ENCODE measurements at places on chromosomes 13 and 19.

DNA sequence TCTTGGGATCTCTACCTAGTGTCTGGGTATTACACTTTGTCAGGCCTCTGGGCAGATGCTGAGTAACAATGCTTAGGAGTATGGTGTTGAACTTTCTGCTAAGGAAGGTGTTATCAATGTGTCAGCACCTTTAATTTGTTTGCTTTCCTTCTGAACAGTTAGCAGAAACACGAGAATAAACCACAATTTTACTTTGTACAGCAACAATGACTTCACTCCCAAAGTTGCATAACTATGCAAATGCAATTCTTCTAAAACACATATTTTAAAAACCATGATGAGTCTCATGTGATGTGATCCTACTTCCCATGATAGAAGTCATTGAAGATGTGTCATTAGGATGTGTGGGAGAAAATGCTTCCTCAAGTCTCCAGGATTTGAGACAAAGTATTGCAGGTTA is 155.0 kb downstream of the POSTN start:
- DNase-seq: no peak

DNA sequence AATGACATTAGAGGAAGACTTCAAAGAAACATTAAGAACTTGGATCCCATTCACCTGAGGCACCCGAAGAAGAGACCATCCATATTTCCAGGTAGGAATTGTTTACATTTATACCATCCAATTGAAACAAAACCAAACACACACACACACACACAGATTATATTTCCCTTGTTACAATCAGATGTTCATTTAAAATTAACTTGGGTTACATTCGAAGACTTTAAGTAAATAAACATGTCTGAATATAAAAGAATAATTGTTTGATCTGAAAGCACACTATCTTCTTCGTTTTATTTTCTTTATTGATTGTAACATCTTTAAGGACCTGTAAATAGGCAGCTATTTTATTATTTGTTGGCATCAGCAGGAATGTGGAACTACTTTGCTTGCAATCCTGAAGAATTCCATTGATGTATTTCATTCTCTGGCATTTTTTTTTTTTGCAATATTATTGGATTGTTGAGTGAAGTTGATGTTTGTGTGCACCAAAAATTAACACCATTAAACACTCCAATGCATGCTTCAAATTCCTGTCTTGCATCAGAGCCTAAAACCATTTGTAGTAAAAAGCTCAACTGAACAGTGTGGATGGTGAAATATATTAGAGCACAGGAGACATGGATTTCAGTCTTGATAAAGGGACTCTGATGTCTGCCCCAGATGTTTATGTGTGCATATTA is 85.3 kb upstream of the FRY start:
- DNase-seq: no peak

DNA sequence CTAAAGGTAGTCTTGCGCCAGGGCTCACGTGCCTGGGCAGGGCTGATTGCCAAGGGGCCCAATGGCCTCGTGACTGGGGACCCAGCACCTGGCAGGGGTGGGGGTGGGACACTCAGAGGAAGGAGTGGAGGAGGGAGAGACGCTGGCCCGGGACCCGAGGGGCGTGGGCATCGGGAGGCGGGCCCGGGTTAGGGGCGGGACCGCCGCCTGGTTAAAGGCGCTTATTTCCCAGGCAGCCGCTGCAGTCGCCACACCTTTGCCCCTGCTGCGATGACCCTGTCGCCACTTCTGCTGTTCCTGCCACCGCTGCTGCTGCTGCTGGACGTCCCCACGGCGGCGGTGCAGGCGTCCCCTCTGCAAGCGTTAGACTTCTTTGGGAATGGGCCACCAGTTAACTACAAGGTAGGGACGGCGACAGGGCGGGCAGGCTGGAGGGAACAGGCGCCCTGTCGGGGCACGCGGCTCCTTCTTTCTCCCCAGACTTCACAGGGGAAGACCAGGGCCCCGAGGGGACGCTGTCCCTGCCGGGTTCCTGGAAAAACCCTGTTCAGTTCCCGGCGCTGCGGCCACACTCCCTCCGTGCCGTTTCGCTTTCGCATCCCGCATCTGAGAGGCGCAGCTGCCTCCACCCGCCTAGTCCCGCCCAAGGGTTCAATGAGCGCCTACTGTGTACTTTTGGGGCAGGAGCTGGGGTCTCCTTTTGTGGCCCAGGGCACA is at the start of gene IFI30:
Gene IFI30, plus strand, starts transcription at position 242 of the 717 bp plus-strand sequence. Its CDS starts 29 bp downstream, at position 271.
- DNase-seq: no peak

DNA sequence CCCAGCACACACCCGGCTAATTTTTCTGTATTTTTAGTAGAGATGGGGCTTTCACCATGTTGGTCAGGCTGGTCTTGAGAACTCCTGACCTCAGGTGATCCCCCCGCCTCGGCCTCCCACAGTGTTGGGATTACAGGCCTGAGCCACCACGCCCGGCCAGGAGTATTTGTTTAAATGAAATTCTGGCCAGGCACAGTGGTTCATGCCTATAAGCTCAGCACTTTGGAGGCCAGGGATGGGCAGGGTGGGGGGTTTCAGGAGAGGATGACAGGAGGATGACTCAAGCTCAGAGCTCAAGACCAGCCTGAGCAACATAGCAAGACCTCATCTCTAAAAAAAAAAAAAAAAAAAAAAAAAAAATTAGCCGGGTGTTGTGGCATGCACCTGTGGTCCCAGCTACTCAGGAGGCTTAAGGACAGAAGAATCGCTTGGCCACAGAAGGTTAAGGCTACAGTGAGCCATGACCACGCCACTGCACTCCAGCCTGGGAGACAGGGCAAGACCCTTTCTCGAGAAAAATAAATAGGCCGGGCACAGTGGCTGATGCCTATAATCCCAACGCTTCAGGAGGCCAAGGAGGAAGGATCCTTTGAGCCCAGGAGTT is 8.2 kb upstream of the DHDH start:
- no peak for DNase-seq

GRCh38 chr13:60386250-60386649 is 10.8 kb upstream of the TDRD3 start:
- no peak for DNase-seq

DNA sequence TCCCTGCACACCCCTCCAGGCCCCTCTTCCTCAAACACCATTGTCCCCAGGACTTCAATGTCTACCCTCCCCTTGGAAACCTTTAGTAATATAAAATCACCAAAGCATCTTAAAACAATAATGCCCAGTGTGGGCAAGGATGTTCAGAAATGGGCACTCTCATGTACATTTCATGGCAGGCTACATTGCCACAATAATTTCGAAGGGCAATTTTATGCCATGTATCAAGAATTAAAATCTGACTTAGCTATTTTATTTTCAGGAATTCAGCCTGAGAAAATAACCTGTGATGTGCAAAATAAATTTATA is 35.8 kb upstream of the IGSF23 start:
- no peak for DNase-seq

- DNase-seq: peak; percentile 56
These were observed at the start of gene ZNF677 for GRCh38 chr19:53254411-53255341. TSS of gene ZNF677 (minus strand) at chr19:53254873. CDS start at chr19:53251550, 3,323 bp downstream.

- no peak for DNase-seq
These were observed 104.5 kb downstream of the UGGT2 start for GRCh38 chr13:95948656-95949055.

DNA sequence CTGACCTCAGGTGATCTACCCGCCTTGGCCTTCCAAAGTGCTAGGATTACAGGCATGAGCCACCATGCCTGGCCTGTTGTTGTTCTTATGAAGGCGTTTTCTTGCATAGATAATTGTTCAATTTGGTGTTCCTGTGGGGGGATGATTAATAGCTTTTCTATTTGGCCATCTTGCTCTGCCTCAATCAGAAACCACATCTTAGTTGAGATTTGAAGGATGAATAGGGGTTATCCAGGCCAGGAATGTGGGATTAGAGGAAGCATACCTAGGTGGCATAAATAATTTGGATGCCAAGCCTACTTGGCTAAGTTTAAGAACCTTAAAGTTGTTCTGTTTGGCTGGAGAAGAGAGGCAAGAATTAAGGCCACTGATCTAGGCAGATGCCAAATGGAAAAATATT is 44.4 kb downstream of the CCNA1 start:
- no peak for DNase-seq

GRCh38 chr13:53150568-53150967 is 122.0 kb downstream of the OLFM4 start:
- no peak for DNase-seq

GRCh38 chr13:32446220-32446619 is 18.3 kb upstream of the N4BP2L1 start:
- no peak for DNase-seq

- no peak for DNase-seq
These were observed 61.4 kb upstream of the SLITRK1 start for GRCh38 chr13:83943530-83944279.

DNA sequence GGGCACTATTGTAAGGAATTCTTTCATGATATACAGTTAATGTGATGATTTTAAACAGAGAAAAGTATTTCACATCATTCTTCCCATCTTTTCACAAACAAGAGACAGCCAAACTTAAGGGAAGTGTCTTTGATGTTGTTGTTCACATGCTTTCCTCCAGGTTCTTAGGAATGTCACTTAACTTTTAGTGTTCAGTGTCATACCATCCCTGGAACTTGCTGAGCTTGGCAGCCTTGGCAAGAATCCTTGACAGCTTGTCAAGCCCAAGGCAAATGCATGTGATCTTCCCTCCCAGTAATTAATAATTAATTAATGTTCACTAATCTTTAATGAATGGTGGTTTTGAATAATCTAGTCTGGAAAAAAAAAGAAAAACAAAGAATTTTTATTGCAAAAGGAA is 727.9 kb upstream of the PRR20A start:
- DNase-seq: no peak

- DNase-seq: peak; percentile 58
These were observed at the start of gene RGS9BP for GRCh38 chr19:32675720-32676185. TSS of gene RGS9BP (plus strand) at chr19:32675848. CDS start at chr19:32676264, 416 bp downstream.

- peak; percentile 28 for DNase-seq
These were observed 1.7 kb downstream of the MYO1F start for GRCh38 chr19:8575467-8575997.

DNA sequence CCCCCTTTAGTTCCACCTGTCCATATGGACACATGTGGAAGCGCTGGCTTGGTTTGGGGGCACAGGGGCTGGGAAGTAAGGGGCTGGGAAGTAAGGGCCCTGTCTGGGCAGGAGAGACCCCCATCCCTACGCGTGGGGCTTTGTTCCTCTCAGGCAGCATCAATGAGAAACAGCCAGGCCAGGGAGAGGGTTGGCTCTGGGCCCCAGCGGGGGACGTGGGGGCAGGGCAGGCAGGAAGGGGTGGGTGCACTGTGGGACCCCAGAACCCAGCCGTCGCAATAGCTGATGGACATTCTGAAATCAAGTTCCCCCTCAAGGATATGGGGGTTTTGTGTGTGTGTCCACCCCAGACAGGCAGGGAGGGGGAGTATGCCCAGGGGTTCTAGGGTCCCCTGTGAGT is 1.2 kb downstream of the NCAN start:
- no peak for DNase-seq

DNA sequence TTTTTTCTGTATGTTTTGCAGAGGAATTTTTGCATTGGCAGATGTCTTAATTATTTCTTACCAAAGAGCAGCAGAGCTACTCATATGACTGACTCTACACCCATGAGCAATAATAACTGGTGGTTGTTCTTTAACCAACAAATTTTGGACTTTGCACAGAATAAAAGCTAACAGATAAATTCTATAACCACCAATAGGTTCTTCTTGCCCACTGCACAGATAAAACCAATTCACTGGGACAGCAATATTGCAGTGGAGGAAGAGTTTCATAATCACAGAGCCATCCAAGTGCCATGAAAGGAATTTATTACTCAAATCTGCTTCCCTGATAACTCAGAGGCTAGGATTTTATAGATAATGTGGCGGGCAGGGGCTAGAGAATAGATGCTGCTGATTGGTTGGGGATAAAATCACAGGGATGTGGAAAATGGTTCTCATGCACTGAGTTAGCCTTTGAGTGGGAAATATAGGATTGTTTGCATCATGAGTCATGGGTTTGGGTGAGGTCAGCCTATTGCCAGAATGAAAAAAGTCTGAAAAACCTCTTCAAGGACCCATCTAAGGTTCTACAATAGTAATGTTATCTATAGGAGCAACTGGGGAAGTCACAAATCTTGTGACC is 104.3 kb upstream of the PCDH17 start:
- DNase-seq: no peak

DNA sequence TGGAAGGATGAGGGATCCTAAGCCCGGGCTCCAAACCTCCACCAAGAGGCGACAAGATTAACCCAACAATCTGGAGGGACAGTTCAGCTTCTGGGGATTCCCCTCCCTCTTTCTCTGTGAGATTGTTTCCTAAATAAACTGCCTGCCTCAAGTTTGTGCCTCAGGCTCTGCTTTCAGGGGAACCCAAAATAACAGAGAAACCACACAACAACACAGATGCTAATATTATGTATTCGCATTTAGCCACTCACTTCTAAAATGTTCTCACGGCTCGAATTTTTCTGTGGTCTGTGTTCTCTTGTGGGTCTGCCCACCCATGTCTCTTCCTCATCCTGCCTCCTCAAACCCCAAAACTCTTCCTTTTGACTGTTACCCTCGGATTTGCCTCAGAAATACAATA is 1381.1 kb upstream of the SLC10A2 start:
- DNase-seq: no peak

- DNase-seq: no peak
These were observed 240.0 kb downstream of the ENOX1 start for GRCh38 chr13:43546816-43547215.

- no peak for DNase-seq
These were observed 360.0 kb downstream of the DCT start for GRCh38 chr13:94119360-94119936.

DNA sequence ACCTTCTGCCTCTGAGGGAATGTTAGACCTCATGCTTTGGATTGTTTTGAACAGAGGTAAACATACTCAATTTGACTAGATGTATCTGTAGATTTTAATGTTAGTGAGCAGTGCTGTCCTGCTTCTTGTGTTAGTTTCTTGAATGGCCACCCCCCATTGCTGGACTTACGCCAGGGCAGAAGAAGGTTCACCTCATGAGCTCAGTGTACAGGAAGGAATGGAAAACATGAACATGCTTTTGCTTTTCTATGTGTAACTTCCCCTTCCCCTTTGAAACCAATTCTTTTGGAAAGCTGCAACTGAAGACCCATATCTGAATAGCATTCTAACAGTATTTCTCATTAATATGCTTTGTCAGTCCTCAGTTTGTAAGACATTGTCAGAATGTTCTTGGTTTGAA is 32.3 kb downstream of the WASF3 start:
- DNase-seq: no peak

DNA sequence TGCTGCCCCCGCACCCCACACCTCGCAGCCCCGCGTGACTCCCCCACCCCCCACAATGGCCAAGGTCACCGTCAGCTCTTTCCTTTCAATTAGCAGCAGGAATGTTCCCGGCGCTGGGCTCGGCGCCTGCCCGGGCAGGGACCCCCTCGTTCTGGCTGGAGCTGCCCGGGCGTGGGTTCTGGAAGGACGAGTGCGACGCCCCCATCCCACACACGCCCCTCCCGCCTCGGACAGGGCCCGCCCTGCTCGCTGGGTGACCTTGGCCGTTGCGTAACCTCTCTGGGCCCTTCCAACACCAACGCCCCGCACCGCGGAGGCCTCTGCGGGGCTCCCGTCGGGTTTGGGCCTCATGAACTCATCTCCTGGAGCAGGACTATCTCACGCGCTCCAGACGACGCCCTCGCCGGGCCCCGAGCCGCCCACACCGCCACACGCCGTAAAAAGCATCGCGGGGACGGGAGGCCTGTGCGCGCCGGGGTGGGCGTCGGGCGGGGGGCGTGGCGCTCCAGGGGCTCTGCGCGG is 10.3 kb downstream of the PALM start:
- no peak for DNase-seq
